Effector CD4-positive, alpha-beta T cell (primary cell): ENCODE measurements at places on chromosomes 1 and 21.

GRCh38 chr1:108933944-108934343, 29.3 kb downstream of the CLCC1 start:
- DNase-seq: no peak

- no peak for DNase-seq
Observed at GRCh38 chr1:187839873-187840272, 1011.1 kb downstream of the PLA2G4A start.

GRCh38 chr1:26276432-26276838, 3.5 kb upstream of the SH3BGRL3 start:
- DNase-seq: no peak

DNA sequence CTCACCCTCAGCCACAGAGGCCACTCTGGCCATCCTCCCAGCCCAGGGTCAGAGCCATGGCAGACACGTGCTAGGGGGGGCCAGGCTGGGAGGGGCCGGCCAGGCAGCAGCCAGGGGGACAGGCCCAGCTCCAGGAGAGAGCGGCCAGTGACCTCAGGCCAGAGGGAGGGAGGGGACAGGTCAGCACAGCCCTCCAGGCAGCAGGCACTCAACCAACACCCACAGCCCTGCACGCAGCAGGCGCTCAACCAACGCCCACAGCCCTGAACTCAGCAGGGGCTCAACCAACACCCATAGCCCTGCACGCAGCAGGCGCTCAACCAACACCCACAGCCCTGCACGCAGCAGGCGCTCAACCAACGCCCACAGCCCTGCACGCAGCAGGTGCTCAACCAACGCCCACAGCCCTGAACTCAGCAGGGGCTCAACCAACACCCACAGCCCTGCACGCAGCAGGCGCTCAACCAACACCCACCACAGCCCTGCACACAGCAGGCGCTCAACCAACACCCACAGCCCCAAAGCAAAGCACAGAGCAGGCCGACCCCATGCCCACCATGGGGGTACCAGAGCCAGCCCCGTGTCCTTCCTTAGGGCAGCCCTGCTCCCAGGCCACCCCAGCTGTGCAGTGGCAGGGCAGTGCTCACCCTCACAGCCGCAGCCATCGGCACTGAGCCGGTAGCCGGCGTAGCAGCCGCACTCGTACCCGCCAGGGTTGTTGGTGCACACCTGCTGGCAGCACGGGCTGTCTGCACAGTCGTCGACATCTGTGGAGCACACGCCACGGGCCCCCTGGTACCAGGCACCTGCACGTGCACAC, 55.9 kb downstream of the ARHGEF16 start:
- no peak for DNase-seq

GRCh38 chr1:20551161-20551560, 1.2 kb upstream of the FAM43B start:
- DNase-seq: no peak

- DNase-seq: no peak
Observed at GRCh38 chr1:80666073-80666472, 1134.7 kb upstream of the ADGRL2 start.

- no peak for DNase-seq
Observed at GRCh38 chr1:200934676-200935245, 40.1 kb downstream of the INAVA start.

GRCh38 chr1:33301273-33301984, 19.5 kb downstream of the A3GALT2 start:
- no peak for DNase-seq

DNA sequence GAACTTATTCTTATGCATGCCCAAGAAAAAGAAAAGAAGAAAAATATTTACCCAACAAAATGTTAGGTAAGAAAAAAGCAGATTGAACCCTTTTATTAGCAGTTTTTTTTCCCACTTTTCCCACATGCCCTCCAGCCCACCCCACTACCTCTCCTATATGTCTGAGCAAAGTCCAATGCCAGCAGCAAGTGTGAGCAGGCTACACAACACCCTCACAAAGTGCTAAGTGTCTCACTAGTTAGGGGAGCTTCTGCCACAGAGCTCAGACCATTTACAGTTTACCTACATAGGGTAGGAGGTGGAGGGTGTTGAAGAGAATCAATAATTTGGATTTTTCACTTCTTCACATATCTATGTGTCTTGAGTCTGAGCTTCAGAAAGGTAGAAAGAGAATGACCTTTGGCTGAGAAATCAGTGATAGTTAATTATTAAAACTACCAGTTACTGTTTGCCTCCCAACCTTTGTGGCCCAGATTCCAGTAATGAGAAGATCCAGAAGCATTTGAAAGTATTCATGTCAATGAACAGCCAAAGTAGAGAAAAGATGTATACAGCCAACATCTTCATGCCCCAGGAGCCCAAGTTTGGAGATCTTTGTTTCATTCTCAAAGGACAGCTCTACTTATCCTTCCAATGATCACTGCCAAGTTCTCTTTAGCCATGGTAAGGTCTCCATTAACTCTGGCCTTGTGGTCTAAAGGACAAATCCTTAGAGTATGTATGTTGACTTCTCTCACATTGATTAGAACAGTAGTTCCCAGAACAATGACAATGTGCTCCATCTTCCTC, 26.2 kb downstream of the OR10J5 start:
- DNase-seq: no peak

GRCh38 chr1:211833174-211833820, 2.7 kb upstream of the LPGAT1 start:
- no peak for DNase-seq

- DNase-seq: no peak
Observed at GRCh38 chr21:38236232-38236631, 20.6 kb upstream of the KCNJ15 start.

GRCh38 chr1:202501281-202501680, 152.8 kb downstream of the PPP1R12B start:
- DNase-seq: no peak

GRCh38 chr1:206737729-206738201, 32.8 kb upstream of the IL19 start:
- DNase-seq: no peak

DNA sequence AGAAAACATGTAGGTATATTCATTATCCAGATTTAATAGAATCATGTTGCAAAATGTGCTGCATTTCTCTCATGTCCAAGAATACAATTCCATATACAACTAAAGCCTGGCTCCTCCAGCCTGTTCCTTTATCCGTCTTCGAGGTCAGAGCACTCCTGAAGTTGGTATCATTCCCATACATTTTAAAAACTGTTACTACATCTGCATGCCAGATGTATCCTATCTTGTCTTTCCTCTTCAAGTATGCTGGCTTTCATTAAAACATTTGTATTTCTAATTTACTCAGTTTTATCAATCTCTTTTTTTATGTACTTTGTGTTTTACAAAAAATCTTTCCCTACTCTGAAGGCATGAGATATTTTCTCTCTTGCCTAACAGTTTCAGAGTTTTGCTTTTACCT, 536.6 kb upstream of the USP24 start:
- no peak for DNase-seq

GRCh38 chr1:201268604-201269151, 14.6 kb upstream of the PKP1 start:
- no peak for DNase-seq

DNA sequence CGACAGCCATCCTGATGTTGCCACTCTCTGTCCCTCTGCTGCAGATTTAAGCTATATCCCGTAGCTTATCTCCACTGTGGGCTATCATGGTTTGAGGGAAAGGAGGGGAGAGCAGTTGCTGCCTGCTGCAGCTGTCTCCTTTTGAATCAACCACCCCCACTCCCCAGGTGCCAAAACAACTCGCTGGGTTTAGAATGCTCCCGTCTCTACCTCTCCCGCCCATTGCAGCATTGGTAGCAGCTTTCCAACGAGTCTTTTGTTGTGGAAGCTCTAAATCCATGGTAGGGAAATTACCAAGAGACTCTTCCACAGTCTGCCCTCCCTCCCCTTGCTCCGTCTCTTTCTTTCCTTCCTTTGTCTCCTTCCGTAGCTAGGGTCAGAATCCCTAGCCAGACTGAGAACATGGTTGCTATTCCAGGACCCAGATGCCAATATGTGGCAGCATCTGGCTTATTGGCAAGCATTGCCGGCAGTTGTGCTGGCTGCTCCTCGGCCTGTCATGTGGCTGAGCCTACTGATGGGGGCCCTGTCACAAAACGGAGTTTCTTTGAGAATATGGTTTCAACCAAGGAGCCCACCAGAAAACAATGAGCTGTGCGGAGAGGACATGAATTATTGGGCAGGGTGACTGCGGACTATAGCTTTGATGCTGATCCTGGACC, 230.7 kb downstream of the RPS6KC1 start:
- DNase-seq: no peak

GRCh38 chr1:93079685-93080141, 630 bp downstream of the MTF2 start:
- DNase-seq: no peak

DNA sequence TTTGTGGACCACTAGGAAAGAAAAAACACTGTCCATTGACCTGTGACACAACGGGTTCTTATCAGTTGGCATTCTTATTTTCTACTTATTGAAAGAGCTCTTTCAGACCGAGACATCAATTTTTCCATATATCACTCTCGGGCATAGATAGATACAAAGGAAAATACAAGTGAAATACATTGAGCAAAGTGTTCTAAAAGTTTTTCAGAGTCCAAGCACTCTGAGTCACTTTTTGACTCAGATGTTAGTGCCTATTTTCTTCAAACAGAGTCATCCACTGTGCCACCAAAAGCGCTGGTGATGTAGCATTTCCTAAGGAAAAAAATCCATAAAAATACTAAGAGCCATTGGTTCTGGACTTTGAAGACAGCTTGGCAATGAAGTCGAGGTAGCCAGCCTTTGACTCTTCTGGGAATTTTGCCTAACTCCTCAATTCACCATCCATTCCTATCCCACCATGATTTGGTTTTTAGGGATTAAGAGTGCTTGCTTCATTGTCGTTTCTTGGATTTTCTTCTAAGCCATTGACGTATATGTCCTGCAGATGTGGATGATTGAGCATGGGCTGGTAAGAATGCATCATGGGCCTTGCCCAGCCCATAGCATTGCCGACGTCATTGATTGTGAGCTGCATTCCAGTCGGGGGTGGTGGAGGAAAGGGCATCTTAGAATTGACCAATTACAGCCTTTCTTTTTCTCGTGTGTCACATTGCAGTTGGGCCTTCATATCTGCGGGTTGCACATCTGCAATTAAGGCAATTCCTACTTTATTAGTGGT, 10.6 kb downstream of the GALNT2 start:
- DNase-seq: no peak

DNA sequence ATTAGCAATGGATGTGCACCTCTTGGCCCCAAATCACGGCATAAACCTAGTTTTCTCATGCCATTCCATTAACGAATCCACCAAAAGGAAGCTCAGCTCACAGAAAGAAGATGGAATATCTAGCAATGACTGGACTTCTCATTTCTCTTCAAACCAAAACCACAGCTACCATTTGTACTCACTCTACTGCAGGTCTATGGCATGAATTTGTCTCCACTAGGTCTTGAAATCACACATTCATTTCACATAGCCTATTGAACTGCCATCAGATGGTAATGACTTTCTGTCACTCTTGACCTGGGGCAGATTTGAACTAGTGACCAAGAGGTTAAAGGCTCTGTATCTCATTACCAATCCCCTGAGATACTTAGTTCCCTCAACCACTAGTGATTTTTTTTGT, 382.7 kb downstream of the DPYD start:
- DNase-seq: no peak

DNA sequence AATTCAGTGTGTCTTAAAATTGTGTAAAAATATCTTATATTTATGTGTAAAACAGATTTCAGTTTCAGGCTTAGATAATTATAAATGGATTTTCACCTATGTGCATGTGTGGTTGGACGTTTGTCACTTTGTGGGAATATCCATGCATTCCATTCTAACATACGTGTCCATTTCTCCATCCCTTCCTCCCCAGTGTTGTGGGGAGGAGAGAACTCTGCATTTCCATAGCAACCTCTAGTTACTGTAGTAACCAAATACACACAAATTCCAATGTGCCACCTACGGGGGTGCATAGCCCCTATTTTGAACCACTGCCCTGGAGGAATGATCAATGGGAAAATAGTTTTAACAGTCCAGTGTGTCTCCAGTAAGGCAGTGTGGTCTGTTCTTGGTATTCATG, 79.0 kb downstream of the RASAL2 start:
- DNase-seq: no peak

GRCh38 chr1:161388639-161389038, 21.0 kb upstream of the CFAP126 start:
- no peak for DNase-seq

DNA sequence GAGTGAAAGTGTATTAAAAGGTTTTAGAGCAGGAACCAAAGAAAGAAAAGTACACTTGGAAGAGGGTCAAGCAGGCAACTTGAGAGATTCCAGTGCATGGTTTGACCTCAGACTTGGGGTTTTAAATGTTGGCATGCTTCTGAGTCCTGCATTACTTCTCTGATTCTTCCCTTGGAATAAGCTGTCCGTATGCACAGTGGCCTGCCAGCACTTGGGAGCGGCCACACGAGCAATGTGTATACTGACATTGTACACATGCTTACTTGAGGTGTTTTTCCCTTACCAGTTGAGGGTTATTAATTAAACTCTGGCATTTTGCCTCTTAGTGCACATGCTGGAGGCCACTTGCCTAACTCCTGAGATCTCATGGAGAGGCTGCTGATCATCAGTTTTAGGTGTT, 786.6 kb upstream of the RGS18 start:
- DNase-seq: no peak

DNA sequence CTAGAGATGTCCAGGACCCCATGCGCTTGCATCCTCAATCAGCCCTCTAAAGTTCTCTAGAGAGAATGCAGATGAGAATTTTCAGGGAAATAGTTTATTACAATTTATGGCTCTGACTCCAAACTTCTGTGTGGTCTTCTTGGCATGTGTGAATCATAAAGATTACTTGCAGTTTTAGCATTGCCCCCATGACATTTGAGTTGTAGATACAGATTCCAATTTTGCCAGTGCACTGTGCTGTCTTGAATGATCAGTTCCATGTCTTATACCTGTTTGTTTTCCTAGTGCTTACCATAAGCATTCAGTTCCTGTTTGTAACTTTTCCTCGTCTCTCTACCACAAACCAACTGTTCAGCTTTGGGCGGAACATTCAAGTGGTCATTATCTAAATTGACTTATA, 4.8 kb downstream of the KRTAP21-3 start:
- no peak for DNase-seq

DNA sequence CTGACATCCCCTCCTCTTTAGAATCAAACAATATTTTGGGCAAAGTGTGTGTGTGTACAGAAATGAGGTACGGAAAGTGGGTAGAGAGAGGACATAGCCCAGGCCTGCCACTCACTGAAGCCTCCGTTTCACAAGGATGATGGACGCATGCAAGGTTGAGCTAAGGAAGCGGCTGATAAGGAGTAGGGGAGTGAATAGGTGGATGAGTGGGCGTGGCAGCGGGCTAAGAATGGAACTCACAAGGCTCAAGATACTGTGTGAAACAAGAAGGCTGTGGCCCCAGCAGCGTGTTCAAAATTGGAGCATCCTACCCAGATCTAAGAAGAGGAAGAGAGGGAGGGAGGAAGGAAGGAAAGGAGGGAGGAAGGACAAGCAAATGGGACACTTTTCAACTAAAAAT, 37.5 kb downstream of the VWA5B1 start:
- DNase-seq: no peak
